NT2/D1 (cell line): ENCODE measurements at places on chromosomes 11 and 22.

DNA sequence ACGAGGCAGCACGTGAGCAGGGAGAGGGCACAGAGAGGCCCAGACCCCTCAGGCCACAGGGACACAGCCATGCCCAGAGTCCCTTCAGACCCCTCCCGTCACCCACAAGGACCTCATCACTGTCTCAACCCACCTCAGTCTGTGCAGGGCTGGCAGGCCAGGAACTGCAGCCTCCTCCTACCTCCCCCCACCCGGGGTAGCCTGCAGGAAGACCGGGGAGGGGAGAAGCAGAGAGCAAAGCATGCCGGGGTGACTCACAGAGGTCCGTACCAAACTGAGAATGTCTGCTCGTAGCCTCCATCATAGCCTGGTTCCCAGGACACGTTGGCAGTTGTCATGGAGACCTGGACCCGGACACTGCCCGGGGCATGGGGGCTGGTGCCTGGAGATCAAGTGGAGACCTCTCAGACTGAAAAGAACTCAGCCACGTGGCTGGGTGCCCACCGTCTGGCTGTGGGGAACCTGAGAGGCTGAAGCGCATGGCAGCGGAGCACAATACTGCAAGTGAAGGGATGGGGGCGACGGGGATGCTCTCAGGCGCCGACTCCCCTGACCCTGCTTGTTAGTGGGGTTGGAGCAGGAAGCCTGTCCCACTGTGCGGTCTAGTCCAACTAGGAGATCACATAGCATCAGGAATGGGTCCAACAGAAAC is 27.2 kb downstream of the IGSF9B start:
- no peak for DNase-seq

DNA sequence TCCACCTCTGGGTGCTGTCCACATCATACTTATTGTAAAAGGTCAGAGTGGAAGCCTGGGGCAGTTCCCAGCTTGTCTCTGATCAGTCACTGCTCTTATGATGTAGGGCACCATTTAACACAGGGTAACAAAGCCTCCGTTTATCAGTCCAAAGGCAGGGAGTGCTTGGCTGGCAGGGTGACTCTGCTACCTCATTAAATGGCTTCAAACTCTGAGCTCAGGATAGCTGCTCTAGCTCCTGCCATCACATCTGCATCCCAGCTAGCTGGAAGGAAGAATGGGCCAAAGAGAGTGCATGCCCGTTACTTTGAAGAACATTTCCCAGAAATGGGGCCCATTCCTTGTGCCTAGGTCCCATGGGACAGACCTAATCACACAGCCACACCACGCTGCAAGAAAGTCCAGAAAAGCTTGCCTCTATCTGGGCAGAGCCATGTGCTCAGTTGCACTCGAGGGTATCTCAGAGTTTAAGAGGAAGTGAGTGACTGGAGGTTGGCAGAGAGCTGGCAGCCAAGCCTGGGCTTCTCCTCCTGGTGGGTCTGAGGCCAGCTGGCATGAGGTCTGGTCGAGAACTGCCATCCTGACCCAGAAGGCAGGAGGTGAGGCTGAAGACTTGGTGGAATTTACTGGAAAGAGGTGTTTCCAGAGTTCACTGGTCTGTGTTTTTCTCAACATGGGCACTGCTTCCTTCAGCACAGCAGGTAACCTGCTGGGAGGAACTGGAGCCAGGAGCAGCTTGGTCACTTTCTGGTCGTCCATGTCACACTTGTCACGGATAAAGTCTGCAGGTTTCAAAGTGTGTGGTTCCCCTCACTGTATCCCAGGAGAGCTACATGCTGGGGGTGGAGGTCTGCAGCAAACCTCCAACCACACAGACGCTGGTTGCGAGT is 935.7 kb downstream of the BRD1 start:
- no peak for DNase-seq

- DNase-seq: no peak
Observed at GRCh38 chr11:35135222-35135621, 3.7 kb upstream of the CD44 start.

DNA sequence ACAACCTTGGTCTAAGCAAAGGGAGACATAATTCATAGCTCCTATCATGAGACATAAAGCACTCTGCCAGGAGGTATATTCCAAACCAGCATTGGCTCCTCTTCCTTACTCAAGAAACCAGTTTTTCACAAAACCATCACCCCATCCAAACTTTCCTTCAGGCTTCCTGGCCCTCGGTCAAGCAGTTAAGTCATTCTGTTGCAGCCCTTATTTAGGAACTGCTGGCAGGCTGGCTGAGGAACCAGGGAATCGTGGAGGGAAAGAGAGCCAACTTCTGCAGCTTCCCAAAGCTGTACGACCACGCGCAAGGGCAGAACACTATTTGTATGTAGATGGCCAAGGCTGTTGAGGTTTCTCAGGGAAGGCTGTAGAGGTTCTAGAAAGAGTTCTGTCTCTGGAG is 680 bp downstream of the IFT46 start:
- DNase-seq: no peak

DNA sequence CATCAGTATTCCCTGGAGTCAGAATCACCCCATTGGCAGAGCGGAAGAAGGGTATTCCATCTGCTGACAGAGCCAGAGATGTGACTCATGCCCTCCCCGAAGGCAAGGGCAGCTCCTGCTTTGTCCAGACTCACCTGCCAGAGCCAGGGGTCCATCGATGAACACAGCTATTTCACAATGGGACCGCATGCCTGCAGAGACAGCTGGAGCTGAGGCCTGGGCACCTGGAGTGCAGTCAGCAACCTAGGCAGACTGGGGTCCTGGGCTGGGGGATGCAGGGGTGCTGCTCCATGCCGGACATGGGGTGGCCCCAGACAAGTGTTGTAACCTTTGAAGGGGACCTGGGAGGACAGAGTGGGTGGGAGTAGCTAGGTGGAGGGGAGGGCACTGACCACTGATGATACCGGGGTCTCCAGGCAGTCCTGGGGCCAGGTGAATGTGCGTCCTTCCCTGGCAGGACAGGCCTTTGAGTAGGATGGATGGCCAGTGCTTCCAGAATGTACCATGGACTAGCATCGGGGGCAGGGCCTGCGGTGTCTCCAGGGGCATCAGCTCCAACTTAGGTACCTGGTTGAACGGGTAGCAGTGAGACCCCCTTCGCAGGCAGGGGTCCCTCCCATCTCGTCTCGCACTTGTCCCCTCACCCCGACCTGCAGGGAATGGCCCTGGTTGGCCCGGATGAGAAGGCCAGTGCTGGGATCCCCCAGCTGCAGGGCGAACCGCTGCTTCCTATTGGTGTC is 1.7 kb downstream of the TRPT1 start:
- DNase-seq: no peak

- no peak for DNase-seq
Observed at GRCh38 chr11:112613051-112613972, 347.9 kb upstream of the NCAM1 start.

DNA sequence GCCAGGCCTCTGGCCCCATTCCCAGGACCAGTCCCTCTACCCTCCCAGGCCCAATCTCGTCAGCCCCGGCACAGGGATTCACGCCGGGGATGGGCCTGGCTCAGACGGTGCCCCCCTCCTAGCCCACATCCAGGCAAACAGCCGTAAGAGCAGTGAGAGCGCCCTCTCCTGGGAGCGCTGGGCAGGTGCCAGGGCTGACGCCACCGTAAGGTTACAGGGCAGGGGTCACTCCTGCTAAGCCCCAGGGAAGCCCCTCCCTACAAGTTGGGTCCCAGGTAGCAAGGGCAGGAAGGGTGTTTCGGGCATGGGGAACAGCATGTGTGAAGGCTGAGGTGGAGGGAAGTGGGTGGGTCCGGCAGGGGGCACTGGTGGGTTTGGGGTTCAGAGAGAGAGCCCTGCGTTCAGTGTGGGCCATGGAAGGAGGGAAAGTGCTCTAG is 19.2 kb upstream of the PPARA start:
- no peak for DNase-seq

- DNase-seq: no peak
Observed at GRCh38 chr11:75557666-75558494, 4.2 kb upstream of the SERPINH1 start.

DNA sequence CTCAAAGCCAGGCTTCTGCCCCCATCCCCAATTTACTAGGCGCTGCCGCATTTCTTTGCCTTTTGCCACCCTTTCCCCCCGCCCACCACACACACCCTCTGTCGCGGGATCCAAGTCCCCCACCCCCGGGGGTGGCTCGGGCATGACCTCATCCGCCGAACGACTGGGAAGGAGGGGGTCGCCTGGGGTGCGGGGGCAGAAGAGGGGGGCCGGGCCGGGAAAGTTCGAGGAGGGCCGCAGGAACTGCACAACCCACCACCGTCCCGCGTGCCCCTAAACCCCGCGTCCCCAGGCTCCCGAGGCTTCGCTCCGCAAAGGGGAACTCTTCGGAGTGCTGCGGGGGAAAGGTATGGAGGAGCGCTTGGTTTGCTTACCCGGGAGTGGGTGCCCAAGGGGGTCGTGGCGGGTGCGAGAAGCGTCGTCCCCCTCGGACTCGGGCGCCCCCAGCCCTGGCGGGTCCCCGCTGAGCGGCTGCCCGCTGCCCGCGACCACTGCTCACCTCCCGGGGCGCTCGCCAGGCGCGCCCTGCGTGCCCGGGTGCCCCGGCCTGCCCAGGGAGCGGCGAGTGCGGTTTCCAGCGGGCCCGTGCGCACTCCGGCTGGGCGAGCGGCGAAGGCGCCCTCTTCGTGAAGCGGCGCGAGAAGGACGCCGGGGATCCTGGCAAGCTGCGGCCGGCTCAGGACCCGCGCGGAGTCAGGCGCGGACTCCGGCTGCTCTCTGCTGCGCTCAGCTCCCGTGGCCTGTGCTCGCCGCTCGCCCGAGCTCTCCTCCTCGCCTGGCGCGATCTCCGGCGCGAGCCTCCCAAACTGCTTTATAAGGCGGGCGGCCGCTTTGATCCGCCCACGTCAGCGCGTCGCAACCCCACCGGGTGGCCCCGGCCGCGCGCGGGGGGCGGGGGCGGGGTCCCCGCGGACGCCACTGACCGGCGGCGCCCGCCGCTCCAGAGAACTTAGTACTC is 4.0 kb upstream of the WNT11 start:
- no peak for DNase-seq

- no peak for DNase-seq
Observed at GRCh38 chr22:33747576-33748180, 172.6 kb downstream of the LARGE1 start.

DNA sequence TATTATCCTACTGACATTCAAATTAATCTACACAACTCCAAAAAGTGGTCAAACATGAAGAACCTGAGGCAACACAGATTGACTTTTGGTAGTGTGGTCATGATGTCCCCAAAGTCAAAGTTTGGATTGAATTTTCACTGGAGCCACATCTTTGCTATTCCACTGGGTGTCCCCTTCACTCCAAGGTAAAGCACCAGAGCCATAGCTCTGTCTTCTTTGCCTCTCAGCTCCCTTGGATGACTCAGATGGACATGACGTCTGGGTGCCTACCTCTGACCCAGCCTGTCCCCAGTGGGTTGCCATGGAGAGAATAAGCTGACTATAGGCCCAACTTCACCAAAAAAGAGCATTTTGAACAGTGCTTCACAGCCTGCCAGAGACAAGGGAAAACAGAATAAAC is 57.4 kb upstream of the ARHGAP42 start:
- DNase-seq: no peak

GRCh38 chr11:78432058-78432515 is 14.5 kb upstream of the GAB2 start:
- no peak for DNase-seq

DNA sequence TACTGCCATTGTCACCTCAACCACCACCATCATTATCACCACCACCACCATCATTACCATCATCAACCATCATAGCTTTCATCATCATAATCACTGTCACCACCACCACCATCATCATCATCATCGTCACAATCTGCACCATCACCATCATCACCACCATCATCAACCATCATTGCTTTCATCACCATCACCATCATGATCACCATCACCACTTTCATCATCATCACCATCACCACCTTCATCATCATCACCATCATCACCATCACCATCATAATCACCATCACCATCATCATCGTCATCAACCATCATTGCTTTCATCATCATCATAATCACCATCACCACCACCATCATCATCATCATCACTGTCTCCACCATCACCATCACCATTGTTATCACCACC is 8.7 kb upstream of the OSBPL5 start:
- no peak for DNase-seq
